B cell (primary cell): ENCODE measurements at places on chromosomes 4 and X.

GRCh38 chr4:112075906-112076305 lies 69.3 kb upstream of the FAM241A start:
- no peak for DNase-seq

DNA sequence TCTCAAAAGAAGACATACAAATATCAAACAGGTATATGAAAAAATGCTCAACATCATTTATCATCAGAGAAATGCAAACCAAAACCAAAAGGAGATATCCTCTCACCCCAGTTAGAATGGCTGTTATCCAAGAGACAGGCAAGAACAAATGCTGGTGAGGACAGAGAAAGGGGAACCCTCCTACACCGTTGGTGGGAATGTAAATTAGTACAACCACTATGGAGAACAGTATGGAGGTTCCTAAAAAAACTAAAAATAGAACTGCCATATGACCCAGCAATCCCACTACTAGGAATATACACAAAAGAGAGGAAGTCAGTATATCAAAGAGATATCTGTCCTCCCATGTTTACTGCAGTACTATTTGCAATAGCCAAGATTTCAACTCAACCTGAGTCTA lies 83.5 kb downstream of the CDS1 start:
- DNase-seq, result no peak

DNA sequence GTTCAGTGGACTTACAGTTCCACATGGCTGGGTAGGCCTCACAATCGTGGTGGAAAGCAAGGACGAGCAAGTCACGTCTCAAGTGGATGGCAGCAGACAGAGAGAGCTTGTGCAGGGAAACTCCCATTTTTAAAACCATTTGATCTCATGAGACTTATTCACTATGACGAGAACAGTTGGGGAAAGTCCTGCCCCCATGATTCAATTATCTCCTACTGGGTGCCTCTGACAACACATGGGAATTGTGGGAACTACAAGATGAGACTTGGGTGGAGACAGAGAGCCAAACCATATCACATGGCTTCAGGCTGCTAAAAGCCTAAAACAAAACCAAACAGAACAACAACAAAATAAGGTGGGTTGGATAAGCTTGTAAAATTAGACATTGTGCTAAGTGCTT lies 194.4 kb upstream of the CPEB2 start:
- DNase-seq, result no peak

DNA sequence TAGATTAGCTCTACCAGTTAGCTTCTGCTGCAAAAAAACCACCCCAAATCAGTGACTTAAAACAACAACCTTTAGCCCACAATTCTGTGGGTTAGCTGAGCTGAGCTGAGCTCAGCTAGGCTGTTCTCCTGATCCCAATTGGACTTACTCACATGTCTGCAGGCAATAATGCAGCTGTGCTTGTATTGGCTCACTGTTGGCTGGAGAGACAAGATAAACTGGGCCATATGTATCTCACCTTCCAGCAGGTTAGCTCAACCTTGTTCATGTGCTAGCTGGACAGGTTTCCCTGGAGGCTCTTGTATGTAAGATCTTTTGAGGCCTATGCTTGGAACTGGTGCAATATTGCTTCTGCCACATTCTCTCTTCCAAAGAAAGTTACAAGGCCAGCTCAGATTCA lies 261.5 kb upstream of the ADGRL3 start:
- no peak for DNase-seq
